ENCODE measurements at places on chromosomes 7 and 10.

DNA sequence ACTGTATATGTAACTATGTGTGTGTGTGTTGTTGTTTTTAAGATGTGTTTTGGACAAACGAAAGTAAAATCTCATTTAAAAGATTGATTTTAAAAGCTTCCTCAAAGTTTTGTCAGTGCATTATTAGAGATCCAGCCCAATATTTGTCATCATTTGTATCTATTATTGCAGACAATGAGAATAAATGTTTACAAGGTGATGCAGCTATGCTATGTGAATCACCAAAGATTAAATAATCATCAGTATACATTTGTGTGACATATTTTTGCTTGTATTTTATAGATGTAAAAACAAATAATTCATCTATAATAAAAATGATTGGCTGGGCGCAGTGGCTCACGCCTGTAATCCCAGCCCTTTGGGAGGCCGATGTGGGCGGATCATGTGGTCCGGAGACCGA lies 35.3 kb upstream of the RTKN2 start:
- DNase-seq: no peak

DNA sequence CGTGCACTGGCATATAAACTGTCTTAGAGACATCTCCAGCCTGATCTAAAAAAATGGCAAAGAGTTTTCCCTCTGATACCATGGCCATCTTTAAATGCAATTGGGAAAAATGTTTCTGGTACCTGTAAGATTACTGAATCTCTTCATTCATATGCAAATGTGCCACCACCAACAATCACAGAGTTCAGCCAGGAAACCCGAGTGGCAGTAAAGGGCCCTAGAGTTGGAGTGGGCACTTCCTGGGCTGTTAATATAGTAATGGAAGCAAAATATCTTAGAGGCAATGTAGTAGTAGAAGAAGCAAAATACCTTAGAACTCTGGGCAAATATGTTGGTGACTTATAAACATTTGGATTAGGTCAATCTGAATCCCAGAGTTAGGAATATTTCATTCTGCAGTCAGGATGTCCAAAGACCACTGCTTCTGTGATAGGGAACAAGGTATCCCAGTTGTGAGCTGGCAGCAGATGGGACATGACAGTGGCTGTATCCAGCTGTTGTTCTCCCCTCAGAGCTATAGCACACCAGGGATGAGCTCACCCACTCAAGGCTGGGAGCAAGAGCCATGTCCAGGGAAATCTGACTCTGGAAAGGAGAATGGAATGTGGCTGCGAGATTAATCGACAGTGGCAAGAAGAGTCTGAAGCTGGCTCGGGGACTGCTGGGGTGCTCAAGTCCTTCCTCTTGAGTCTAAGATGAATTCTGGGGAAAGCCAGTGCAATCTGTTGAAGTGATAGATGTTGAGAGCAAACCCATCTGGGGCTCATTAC lies 332.1 kb downstream of the PHTF2 start:
- DNase-seq: no peak

GRCh38 chr7:28517206-28517605 lies 104.9 kb downstream of the CREB5 start:
- no peak for DNase-seq

- DNase-seq: no peak
These were observed 55.5 kb downstream of the TACR2 start for GRCh38 chr10:69361303-69361614.

GRCh38 chr7:32887395-32887794 lies 4.2 kb downstream of the KBTBD2 start:
- no peak for DNase-seq

- DNase-seq: no peak
These were observed 93.1 kb downstream of the OAT start for GRCh38 chr10:124325633-124325914.

- DNase-seq: no peak
These were observed 20.9 kb upstream of the PARD3 start for GRCh38 chr10:34835908-34836508.

GRCh38 chr7:12066521-12066920 lies 144.6 kb upstream of the TMEM106B start:
- no peak for DNase-seq

GRCh38 chr7:16921644-16922257 lies 40.0 kb upstream of the AGR3 start:
- DNase-seq: no peak

- DNase-seq: no peak
These were observed 67.9 kb upstream of the ANTXRL start for GRCh38 chr10:46218921-46219320.

DNA sequence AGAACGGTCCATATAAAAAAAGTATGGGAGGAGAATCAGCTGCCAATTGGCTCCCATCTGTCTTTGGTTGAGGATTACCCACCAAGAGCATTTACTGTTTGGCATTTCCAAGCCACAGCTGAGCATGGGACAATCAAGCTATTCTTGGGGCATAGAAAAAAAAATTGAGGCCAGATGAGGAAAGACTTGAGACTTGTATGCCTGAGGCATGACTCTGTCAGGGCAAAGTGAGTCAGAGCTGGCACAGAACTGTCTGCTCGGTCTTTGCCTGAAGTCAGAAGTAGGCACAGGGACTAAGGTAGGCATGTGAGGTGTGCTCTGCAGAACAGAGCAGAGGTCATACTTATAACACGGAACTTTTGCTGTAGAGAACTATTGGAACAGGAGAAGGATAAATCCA lies 126.5 kb upstream of the CHRM2 start:
- no peak for DNase-seq

GRCh38 chr7:132537456-132538145 lies 38.7 kb downstream of the PLXNA4 start:
- DNase-seq: no peak

- DNase-seq: no peak
These were observed 142.5 kb downstream of the MGMT start for GRCh38 chr10:129609551-129609950.

DNA sequence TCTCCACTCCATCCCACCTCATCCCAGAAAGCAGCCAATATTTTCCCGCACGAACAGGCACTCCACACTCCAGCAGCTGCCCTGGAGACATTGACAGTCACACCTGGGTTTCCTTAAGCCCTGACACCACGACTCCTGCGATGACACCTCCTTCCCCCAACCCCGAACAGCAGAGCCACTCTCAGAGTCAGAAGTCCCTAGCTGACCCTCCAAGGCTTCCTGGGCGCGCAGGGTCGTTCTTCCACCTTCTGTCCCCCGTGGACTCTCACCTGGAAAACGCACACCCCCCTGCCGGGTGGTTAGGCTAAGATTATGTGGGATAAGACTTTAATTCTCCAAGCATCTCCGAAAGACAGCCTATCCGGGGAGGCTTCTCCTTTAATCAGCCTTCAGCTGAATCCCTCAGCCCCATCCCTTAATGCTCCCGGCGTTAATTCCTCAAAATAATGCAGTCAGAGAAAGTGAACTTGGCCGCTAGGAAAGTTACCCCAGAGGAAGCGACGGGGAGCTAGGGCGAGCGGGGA lies 1.1 kb downstream of the DENND11 start:
- no peak for DNase-seq

DNA sequence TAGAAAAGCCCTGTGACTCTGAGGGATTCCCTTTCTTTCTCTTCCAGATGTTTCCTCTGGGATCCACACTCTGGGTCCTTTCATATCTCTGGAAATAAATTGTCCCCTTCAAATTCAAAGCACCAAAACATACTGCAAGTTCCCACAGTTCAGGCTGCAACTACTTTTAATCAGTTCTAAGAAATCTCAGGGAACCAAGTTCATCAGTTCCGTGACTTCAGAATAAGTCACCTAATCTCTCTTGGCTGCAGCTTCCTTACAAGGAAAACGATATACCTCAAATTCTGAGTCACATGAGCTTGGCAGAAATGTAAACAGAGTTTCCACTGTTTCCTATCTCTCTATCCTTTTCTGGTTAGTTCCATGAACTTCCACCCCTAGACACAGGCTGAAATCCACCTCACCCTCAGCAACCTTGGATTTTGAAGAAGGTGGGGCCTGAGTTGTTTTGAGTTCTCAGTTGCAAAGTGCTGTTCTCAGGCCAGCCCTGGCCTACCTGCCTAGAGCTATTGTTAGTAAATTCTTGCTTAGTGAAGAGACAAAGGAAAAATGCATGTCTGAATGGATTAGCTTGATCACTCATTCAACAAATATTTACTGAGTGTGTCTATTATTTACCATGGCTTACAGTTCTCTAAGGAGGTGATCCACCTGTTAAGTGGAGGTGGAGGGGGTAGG lies 59.3 kb upstream of the IL6 start:
- peak; percentile 40 for DNase-seq

GRCh38 chr10:118107040-118107439 lies 60.3 kb upstream of the RAB11FIP2 start:
- no peak for DNase-seq

DNA sequence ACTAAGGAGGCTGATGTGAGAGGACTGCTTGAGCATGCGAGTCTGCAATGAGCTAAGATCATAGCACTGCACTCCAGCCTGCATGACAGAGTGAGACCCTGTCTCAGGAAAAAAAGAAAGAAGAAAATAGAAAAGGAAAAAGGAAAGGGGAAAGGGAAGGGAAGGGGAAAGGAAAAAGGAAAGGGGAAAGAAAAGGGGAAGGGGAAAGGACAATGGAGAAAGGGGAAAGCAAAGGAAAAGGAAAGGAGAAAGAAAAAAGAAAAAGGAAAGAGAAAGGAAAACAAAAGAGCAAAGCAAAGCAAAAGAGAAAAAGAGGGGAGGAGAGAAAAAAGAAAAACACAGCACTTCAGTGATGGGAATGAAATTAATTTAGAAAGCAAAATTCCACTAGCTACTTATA lies 179.3 kb downstream of the SRPK2 start:
- DNase-seq: no peak

DNA sequence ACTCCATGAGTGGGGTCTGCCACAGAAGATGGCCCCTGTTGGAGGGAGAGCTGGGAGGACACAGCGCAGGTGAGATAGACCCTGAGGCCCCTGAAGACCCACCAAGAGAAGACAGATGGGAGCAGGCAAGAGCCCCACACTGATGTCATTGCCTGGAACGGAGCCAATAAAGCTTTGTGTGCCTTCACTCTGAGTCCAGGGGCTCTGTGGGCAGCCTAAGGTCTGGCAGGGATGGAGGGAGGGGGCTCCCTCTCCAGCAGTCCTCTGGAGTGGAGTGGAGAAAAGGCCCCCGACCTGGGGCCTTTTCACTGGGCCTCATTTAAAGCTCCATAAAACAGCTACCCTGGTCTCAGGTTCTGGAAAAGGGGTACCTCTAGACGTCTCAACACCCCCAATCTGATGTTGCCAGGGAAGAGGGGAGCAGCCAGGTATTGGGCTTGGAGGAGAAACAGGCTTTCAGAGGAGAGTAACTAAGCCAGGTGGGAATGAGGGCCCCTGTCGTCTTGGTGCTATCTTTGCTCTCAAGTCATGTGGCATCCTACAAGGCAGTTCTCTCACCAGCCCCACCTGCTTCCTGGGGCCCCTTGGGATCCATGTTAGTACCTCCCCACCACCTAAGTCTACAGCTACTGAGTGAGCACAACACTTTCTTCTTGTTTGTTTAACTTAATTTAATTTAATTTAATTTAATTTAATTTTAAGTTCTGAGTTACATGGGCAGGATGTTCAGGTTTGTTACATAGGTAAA lies 1.4 kb downstream of the C10orf62 start:
- DNase-seq: no peak

GRCh38 chr7:21596801-21597200 lies 54.0 kb downstream of the DNAH11 start:
- no peak for DNase-seq

- no peak for DNase-seq
These were observed 115.0 kb downstream of the TMEM26 start for GRCh38 chr10:61338146-61338545.

GRCh38 chr10:79381804-79382221 lies 34.5 kb downstream of the PPIF start:
- peak; percentile 83 for DNase-seq

DNA sequence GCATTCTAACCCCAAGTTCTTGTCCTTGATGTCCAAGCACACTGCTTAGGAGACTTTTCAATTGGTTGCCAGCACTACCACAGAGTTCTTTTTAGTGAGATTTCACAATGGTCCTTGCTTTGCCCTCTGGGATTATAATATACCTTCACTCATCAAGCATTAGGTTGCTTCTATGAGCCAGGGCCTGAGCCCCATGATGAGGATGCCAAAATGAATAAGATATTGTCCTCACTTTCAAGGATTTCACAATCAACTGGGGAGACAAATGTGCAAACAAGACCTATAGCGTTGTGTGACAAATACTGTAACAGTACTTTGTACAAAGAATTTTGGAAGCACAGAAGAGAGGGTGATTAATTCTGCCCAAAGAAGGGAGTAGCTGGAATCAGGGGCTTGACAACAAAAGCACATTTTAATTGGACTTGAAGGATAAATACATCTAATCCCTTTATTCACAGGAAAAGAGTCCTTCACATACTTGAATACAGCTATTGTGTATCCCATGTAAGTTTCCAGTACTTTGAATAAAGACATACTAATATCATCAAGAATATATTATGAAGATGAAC lies 263.6 kb upstream of the LRRN3 start:
- DNase-seq: no peak
